ENCODE measurements at places on chromosomes 6 and 20.

DNA sequence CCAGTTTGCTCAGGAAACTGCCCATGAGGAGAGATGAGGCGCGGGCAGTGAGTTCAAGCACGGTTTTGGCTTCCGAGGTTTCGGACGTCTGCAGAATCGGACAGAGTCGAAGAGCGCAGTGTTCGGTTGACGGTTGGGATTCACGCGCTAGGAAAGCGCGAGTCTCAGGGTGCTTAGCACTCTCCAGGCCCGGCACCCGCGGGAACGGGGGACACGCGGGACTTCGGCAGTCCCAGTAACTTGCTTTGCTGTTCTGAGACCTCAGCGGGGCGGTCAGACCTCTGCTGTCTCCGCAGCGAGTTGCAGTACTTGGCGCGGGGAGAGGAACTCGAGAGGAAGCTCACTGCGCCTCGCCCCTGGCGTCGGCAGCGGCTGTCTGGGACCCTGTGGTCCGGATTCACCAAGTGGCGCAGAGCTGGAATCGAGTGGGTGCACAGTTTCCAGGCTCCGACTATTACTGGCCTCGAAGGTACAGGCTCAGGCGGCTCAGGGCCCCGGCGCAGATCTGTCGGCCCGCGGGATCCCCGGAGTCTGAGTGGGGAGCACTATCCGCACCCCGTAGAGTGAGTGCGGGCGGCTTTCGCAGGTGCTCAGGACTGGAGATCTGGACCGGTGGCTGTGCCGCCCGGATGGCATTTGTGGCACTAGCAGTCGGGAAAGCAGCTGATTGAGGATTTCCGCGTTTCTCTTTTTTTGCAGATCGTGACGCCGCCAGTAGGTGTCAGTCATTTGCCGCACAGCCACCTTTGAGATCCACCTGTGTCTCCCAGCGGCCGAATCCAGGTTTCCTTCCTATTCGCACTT is at the start of gene POM121L2:
Gene POM121L2 (minus strand): TSS at position 128 of the 804 bp plus-strand sequence. CDS start 103 bp downstream, at position 25.
- DNase-seq = no peak

GRCh38 chr6:122014961-122015360 is 384.5 kb upstream of the HSF2 start:
- no peak for DNase-seq

GRCh38 chr20:44651684-44652423 is at the start of gene ADA:
Gene ADA, minus strand, starts transcription at chr20:44651699. Its CDS starts 92 bp downstream, at chr20:44651607.
- DNase-seq = no peak

DNA sequence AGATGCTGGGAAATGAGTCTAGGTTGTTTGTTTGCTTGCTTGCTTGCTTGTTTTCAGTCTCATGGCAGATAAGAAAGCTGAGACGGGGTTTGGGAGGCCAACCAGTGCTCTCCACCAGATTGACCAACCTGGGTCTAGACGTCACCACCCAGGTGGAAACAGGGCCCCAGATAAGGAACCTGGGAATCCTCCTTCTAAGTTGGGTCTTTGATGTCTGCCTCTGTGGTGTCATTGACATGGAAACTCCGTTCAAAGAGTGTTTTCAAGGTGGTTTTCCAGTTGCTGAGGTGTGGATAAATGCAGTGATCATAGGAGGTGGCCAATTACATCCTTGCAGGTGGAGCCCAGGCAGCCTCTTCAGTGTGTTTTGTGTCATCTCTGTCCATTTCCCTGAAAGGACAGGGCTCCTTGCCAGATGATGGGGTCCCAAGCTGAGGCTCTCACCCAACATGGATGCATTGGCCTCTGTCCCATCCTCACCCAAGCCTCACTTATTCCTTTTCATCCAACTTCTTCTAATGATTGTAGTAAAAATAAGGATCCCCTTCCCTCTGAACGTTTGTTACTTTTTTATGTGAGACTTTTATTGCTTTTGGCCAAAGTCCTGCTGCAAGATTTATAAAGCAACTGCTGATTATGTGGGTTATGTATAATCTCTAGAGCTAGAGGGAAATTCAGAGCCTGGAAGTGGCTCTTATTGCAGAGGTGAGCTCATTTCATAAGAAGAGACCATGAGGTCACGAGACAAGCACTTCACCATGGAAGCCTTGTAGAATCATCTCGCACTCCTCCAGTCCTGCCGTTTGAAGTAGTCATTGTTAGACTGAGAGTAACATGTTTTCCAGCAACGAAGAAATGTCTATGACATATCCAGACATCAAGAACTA is 32.0 kb upstream of the SYNDIG1 start:
- DNase-seq = no peak

DNA sequence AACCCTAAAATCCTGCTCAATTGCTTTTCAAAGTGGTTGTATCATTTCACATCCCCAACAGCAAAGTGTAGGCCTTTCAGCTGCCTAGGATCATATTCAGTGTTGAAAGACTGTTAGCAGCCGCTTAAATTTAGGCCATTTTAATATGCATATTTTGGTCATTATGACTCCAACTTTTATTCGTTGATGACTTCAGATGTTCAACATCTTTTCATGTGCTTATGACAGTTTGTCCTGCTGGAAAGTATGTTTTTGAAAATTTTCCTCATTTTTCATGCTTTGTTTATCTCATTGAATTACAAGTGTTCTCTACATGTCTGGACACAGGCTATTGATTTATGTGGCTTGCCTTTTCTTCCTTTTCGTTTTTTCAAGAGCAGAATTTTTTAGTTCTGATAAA is 244.0 kb downstream of the THBS2 start:
- DNase-seq = no peak

- no peak for DNase-seq
Measured at GRCh38 chr6:159821726-159822125, 21.6 kb downstream of the PNLDC1 start.

DNA sequence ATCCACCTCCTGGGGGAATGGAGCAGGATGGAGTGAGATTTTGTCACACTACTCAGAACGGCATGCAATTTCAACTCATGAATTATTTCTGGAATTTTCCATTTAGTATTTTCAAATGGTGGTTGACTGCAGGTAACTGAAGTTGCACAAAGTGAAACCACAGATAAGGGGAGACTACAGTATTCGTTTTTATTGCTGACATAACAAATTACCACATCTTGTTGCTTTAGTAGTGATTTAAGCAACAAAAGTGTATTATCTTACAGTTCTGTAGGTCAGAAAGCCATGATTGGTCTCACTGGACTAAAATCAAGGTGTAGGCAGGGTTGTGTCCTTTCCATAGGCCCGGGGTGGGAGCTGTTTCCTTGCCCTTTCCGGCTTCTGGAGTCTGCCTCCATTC is 133.4 kb upstream of the B3GAT2 start:
- DNase-seq = no peak

DNA sequence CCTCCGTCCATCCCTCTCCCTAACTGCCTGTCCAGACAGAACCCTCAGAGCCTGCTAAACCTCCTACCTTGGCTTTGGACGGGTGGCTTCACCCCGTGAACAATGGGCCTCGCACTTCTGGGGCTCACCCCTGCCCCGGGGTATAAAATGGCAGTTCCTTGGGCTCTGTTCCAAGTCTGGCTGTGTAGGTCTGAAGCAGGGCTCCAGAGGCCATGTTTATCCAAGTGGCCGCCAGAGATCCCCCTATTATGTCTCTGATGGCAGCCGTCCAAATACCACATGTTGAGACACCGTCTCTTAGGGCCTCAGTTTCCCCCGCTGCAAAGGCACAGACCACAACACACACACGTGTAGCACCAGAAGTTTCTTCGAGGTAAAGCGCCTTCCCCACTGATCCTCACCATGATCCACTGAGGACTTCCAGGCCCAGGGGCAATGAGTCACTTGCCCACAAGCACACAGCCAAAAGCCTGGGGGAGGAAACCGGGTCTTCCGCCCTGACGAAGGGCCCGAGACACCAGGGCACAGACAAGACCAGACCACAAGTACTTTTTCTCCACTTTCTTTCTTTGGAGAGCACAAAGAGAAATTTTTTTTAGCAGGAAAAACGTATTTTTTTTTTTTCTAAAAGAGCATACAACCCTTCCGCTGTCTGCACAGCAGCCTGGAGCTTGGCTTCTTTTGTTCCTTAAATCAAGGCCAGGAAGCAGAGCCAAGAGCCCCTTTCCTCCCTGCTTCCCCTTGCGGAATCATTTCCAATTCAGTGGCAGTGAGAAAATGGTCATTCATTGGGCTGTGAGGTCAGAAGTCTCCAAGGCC is 11.8 kb downstream of the CPNE5 start:
- no peak for DNase-seq

DNA sequence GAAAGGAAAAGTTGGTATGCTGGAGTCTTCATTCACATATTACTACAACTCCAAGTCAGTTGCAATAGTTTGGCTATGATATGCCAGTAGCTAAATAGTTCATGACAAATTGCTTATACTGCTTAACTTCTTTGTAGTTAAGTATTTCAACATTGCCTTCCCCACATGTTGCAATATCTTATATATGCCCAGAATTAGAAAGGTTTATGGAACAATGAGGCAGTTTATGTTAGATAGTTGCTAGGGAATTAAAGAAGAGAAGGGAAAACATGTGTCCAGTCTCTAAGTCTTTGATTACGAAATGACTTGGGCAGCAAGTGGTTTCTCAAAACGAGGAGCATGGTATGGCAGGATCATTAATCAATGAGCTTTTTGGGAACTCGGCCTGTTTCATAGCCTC is 145.8 kb downstream of the PLCB4 start:
- DNase-seq = no peak

DNA sequence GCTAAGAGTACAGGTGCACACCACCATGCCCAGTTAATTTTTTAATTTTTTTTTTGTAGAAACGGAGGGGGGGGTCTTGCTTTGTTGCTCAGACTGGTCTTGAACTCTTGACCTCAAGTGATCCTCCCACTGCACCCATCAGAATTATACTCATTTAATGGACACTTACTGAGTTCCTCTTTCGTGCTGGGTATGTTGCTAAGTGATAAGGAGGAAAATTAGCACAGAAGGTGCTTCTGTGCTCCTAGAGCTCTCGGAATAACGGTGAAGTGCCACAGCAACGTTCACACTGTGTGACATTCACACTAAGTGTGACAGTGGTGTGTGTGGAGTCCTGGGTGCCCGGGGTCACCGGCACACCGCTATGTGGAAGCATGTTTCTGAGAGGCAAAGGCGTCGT is 32.1 kb upstream of the BMP6 start:
- DNase-seq = no peak

GRCh38 chr6:7261032-7261841 is 51.8 kb downstream of the SSR1 start:
- DNase-seq = peak; percentile 20

DNA sequence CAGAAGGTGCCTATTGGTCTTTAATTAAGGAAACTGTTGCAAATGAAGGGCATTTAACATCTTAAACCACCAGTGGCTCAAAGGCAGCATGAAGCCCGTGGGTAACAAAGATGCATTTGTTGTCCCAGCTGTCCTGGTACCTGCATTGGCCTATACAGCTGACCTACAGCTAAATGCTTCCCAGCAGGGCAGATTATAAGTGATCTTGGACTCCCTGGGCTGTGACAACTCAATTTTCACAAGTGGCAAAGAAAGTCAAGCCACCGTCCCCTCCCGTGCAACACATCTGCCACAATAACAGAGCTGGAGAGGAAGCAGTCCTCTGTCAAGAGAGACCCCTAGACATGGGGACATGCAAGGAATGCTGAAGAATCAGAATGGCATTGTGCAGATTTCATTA is 31.5 kb upstream of the EDN3 start:
- no peak for DNase-seq

DNA sequence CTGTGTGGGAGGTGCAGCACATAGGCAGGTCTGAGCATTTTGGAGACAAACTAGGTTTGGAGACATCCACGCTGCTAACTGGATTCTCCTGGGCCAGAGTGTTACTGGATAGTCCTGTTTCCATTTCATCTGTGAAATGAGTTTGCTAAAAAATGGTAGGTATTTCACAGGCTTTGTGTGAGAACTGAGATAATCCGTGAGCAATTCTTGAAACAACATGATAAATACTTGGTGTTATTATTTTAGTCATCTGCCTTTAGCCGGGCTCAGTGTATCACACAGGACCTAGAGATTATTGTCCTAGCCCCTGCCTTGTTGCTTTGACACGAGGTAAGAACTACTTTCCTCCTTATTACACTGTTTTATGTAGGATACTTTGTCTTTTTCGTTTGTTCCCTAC is 63.0 kb downstream of the PRR18 start:
- DNase-seq = no peak

GRCh38 chr6:163460307-163460782 is 45.8 kb downstream of the QKI start:
- DNase-seq = no peak

DNA sequence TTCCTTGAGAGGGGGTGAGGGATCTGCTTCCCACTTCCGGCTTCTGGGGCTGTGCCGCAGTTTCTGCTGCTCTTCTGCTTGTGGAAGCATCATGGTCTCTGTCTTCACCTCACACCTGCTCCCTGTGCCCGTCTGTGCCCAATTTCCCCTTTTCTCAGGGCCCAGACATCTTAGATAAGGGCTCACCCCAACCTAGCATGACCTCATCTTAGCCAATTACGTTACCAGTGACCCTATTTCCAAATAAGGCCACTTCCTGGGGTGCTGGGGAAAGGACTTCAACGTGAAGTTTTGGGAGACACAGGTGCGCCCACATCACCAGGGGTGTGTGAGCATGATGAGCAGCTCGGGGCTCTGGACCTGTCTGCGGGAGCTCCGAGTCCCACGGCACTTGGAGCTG is 20.7 kb upstream of the RBBP8NL start:
- DNase-seq = no peak

DNA sequence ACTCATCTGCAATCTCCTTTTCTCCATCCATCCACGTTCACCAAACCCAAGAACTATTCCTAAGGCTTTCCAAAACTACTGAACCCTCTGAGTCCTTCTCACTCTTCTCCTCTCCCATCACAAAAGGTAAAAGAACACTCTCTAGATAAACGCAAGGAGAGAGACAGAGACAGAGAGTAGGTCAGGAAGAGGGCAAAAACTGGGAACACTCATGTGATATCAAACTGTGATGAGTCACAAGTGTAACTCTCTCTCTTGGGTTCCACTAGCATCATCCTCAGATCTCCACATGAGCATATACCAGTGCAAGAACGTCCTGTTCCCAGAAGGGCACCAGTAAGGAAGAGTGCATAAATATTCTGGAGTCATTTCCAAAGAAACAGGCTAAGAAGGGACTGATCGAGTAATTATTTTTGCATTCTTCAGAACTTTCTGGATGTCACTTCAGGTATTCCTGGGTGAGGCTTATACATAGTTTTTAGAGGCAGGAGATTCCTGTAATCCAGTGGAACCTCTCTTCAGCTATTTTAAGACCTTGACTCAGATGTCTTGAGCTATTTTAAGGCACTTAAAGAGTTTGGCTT is 47.3 kb upstream of the STXBP5 start:
- no peak for DNase-seq

GRCh38 chr20:20459726-20460125 is 91.8 kb downstream of the INSM1 start:
- DNase-seq = no peak

DNA sequence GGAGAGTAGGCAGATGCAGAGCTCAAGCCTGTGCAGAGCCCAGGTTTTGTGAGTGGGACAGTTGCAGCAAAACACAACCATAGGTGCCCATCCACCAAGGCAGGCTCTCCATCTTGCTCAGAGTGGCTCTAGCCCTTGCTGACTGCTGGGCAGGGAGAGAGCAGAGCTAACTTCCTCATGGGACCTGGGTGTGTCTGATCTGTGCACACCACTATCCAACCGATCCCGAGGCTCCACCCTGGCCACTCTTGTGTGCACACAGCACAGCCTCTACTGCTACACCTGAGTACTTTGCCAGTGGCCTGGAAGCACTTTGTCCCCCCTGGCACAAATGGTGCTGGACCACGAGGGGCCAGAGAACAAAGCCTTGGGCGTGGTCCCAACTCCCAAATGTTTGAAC is 7.9 kb upstream of the DEFB125 start:
- no peak for DNase-seq

GRCh38 chr6:58198301-58198700 is 880.9 kb downstream of the PRIM2 start:
- DNase-seq = no peak

GRCh38 chr6:152301021-152301764 is 336.0 kb downstream of the SYNE1 start:
- DNase-seq = no peak

- no peak for DNase-seq
Measured at GRCh38 chr6:43982084-43982625, 145.1 kb downstream of the MRPL14 start.
